Osteocyte (in vitro differentiated cells): ENCODE measurements at places on chromosomes 11 and 22. TPM values are rescaled to one million over a fixed set of nuclear protein-coding genes. Genes with fewer than 3 reads are reported as not detected.

DNA sequence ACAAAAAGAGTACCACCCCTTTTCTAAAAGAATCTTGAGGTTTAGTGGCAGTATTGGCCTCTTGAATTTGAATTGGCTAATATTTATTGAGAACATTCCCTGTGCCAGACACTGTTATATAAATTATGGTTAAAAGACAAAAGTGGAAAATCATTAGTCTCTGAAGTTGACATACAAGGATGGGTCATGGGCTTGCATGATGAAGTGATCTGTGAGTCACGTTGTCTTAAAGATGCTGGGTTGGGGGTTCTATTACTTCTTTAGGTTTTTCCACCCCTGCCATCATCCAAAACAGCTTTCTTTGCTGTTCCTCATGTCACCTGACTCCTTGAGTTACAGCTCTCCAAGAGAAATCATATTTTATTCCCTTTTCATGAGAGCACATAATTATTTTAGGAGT, 85.0 kb downstream of the CD44 start:
- no peak for DNase-seq

Gene CPT1B
- 49.8 and 60.7 TPM in 2 replicates for total RNA-seq

Gene RIBC2
- total RNA-seq = 0.56 and 0.68 TPM in 2 replicates

DNA sequence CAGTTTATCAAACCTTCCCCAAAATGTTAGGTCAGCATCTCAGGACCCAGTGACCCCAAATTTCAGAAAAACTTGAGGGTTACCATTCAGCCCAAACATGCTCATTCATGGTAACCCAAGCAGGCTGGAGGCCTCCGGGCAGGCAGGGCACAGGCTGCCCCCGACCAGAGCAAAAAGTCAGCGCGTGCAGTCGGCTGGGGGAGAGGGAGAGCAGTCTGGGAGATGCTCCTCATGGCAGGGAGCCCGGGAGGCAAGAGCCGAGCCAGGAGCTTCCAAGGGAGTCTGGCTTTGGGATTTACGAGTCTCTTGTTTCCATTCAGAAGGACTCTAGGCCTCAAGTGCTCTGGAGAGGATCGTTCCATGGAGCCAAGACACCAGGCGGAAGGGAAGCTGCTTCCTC, 45.7 kb downstream of the RPUSD4 start:
- no peak for DNase-seq

Gene OR56A1
- total RNA-seq = not detected in 2 replicates

Gene OMP
- total RNA-seq = not detected in 2 replicates

DNA sequence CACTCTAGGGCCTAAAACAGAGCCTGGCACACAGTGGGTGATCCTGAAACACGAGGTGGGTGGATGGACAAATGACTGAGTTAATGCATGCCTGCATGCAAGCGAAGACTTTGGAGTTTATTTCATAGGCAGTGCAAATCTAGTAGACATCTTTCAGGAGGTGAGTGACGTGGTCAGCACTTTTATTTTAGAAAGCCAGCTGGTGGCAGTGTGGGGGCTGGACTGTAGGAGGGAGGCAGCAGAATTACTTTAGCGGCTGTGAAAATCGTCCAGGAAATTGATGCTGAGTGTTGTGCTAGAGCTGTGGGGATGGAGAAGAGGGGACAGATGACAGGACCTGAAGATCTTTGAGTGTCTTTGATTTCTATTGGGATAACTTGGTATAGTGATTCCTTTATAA, 47.1 kb downstream of the BMAL1 start:
- no peak for DNase-seq

DNA sequence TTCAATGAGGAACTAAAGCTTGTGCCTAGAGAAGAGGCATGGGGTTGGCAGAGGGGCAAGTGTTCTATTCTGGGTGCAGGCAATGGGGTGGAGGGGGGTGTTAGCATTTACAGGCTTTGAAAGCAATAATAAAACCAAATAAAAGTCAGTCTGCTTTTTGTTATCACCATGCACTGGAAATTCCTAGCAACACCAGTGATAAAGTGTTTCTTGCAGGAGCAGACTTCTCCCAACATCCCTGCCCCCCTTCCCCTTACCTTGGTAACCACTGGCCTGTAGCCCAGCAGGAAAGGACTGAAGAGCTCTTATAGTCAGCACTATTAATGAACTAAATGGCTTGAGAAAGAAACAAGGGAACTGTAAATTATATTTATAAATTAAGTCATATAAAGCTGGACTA, 65.2 kb upstream of the SESN3 start:
- DNase-seq = no peak

DNA sequence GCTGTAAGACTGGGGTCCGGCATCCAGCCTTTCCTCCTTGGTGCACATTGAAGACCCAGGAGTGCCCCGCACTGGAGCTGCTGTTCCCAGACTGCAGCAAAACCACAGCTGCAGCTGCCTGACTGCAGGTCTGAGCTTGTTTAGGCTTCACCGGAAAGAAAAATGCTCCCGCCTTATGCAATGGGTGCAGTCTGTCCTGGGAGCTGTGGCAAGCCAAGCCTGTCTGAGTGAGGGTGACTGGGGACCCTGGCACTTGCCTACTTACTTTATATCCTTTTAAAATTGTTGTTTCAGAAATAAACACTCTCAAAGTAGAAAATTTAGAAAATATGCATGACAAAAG, 23.3 kb upstream of the CD44 start:
- DNase-seq = no peak

DNA sequence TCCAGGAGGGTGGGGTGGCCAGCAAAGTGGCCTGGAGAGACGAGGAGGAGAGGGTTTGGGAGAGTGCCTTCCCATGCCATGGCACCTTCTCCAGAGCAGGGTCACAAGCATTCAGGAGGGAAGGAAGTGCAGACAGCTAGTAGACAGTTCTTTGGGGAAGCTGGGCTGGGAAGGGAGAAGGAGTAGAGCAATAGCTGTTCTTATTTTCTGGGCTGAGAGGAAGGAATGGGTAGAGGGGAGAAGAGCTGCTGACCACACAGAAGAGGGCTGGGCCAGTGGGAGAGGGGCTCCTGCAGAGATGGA, 14.8 kb upstream of the PICK1 start:
- DNase-seq = no peak

Gene MRGPRX2
- total RNA-seq = not detected in 2 replicates

Gene ACAD8
- 25.5 and 26.8 TPM in 2 replicates for total RNA-seq

GRCh38 chr11:111562692-111563389, 22.3 kb downstream of the LAYN start:
- DNase-seq = no peak

Gene CPT1A
- total RNA-seq = 109 and 117 TPM in 2 replicates

DNA sequence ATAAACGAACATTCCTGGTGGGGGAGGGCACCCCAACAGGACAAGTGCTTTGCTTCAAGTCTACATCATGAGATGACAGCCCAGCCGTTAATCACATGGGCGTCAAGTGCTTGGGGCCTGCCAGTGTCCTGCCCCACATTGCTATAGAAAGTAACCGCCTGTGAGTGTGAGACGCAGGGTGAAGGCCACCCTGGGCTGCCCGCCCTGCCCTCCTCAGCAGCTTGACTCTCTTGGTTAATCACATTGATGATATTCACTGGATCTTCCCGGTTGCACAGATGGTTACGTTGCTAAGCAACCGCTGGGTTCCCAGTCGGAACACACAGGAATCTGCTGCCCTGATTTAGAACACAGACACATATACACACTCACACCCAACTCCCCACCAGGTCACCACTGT, 79.3 kb downstream of the CTTN start:
- no peak for DNase-seq

DNA sequence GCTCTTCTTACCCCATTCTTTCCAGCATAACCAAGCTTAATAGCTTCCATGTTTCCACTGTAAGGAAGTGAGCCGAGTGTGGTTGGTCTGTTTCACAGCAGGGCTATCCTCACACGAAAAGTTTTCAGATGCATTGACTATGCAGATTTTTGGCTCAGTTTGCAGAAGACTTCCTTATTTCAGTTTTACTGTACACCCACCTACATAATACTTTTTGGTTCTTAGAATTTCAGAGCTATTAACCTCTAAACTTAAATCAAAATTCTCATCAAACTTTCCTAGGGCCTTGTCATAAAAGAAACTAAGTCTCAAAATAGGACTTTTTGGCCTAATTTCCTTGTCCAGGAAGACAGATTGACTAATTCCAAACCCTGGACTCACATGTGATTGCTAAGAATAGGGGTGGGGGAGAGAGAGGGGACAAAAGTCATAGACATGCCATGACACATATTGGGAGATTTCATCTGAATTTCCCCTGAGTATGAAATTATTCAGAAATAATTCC, 7.3 kb upstream of the EHF start:
- DNase-seq = no peak

DNA sequence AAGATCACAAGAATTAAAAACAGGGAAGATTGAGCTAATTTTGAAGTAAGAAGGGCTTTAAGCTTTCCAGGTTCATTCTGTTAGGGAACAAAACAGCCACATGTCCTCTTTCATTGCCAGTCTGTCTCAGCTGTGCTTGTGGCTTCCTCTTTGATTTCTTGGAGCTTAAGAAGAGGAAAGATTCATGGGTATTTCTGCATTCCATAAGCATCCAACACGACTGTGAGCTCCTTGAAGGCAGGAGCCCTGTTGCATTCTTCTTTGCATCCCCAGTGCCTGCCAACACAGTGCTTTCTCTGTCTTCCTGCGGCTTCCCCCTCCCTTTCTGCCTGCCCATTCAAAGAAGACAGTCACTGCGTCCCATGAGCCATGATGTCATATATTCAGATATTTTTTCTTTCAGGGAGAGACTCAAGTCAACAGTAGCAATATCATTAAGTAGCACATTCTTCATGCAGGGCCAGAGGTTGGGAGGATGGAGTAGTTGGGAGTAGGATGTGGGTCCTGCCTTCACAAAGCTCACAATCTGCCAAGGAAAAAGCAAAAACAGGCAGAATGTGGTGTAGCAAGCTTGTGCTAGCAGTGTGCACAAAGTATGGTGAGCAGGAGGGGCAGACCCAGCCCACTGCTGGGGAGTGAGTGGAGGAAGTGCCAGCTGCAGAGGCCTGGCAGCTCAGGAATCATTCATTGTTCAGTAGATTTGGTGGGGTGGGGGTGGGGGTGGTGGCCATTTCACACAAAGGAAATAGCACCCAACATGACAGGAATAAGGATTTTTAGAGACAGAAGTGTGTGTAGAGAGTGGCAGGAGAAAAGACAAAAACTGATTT, 162.1 kb upstream of the RASSF10 start:
- no peak for DNase-seq

- peak; percentile 60 for DNase-seq
Measured at GRCh38 chr22:36763576-36763975, 12.3 kb downstream of the IFT27 start.

Gene DDI1
- total RNA-seq = not detected in 2 replicates

Gene FAM180B
- 0.32 and 0.52 TPM in 2 replicates for total RNA-seq

GRCh38 chr11:73384872-73385689, 8.9 kb downstream of the RELT start:
- DNase-seq = no peak

- no peak for DNase-seq
Measured at GRCh38 chr11:112396076-112396475, 135.4 kb upstream of the PLET1 start.

DNA sequence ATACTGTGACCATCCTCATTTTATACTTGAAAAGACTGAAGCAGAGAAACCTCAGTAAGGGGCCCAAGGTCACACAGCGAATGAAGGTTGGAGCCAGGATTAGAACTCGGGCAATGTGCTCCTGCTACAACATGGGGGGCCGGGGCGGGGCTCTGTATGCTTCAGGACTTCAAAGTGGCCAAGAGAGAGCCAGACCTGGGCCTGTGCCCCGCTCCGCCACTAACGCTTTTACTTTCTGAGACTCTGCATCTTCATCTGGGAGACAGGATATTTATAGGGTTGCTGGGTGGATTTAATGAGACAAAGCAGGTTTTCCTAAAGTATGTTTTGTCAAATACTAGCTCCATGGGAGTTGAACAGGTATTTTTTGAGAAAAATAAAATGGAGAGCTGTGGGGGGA, 33.9 kb upstream of the LYVE1 start:
- no peak for DNase-seq

- DNase-seq = no peak
Measured at GRCh38 chr11:26018336-26018735, 313.6 kb upstream of the ANO3 start.

Gene GPHA2
- total RNA-seq = not detected in 2 replicates

GRCh38 chr11:41499429-41499828, 40.0 kb upstream of the LRRC4C start:
- no peak for DNase-seq

DNA sequence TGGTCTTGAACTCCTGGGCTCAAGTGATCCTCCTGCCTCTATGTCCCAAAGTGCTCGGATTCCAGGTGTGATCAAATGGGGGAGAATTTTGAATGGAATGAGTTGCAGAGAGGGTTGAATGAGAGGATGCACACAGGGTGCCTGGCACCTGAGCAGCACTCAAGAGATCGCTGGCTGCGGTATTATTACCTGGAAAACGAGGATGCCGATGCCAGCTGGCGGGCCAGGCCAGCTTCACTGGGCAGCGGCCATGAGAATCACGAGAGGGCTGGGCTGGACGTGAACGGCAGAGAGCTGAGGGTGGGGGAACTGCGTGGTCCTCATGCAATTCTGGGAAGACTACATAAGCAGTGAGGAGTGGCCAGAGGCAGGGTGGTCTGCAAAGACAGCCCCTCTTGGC, 2.9 kb downstream of the MGAT3 start:
- DNase-seq = no peak

GRCh38 chr11:24386546-24387397, 110.1 kb upstream of the LUZP2 start:
- DNase-seq = no peak

Gene OR52N4
- not detected in 2 replicates for total RNA-seq

DNA sequence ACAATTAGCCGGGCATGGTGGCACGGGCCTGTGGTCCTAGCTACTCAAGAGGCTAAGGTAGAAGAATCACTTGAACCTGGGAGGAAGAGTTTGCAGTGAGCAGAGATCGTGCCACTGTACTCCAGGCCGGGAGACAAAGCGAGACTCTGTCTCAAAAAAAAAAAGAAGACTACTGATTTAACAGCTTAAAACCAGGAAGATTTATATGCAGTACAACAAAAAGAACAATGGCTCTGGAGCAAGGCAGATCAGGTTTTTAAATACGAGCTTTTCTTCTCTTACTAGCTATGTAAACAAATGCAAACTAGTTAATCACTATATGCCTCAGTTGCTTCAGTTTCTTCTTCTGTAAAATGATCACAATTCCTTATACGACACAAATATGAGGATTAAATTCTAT, 6.9 kb downstream of the FAM168A start:
- DNase-seq = no peak

DNA sequence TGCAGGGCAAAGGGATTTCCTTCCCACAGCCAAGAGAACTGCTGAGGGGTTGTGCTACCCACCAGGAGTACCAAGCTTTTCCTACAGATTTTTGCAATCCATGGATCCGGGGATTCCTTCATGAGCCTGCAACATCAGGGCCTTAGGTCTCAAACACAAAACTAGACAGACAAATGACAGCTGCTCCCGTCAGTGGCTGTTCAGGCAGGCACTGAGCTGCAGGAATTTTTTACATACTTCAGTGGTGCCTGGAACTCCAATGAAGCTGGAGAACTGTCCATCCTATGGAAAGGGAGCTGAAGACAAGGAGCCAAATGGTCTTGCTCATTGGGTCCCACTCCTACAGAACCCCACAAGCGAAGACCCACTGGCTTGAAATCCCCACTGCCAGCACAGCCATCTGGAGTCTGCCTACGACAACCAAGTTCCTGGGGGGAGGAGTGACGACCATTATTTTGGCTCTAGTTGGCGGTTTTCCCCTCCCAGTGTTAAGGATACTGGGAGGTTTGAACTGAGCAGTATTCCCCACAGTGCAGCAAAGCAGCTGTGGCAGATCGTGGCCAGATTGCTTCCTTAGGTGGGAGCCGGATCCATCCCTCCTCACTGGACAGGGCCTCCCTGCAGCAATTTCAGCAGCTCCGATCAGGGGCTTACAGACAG, 157.7 kb upstream of the TMEM45B start:
- no peak for DNase-seq
